Osteocyte (in vitro differentiated cells): ENCODE measurements at places on chromosomes 2 and 18.

DNA sequence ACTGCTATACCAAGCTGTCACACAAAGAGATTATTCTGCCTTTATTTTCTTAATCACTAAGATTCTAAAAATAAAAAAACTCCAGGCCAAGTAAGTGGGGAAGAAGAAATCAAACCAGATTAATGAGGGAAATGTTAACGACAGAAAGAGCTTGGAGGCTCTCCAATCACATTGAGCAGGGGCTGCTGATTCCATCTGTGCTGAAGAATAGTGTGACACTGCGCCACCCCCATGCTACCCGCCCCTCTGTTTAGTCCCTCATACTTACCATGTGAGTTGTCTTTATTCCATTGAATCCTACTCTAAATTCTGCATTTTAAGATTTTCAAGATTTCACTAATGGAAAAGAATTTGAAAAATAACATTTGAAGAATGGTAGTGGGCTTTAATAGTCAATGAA lies 998.0 kb upstream of the CDH2 start:
- no peaks in the 10 kb centered on the region for H3K27me3 ChIP-seq
- no peak for DNase-seq
- no peak overlapping the region for H3K27ac ChIP-seq
- H3K4me1 ChIP-seq, result peaks cover 10% of the 10 kb centered on the region
- no peak overlapping the region for H3K4me3 ChIP-seq

- H3K27ac ChIP-seq, result no peak overlapping the region
- H3K36me3 ChIP-seq, result no peaks in the 10 kb centered on the region
- no peak overlapping the region for H3K4me3 ChIP-seq
- H3K27me3 ChIP-seq, result no peaks in the 10 kb centered on the region
- DNase-seq, result no peak
- peaks cover 25% of the 10 kb centered on the region for H3K4me1 ChIP-seq
Observed at GRCh38 chr2:152430876-152431275, 95.9 kb downstream of the FMNL2 start.

DNA sequence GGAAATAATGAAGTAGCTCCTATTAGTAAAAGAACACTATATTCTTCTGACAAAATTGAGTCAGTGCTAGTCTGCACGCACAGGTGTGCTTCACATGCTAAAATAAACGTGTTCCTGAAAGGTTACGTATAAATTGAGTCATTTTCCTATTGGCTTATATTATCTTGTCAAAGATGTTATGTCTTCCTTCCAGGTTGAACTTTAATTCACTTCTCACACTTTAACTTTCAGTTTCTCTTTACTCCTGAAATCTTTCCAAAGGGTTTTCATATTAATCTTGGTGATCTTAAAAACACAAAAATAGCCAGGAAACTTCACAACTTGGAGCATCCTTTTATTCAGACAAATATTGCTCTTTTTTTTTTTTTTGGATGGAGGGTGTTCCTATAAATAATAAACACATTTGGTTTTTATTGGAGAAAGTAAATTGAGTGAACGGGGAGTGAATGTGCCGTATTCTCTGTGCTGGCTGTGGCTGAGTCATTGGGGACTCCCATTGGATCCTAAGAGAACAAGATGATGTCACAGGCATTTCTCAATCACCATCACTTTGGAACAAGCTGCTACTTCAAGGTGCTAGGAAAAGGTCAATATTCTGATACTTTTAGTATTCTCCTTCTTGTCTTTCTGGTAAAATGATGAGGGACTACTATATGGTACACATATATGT lies 150.2 kb upstream of the SPATS2L start:
- H3K4me3 ChIP-seq, result peak overlapping the region; percentile 78
- peak overlapping the region; percentile 88 for H3K27ac ChIP-seq
- H3K36me3 ChIP-seq, result peaks cover 1% of the 10 kb centered on the region
- DNase-seq, result no peak

- peaks cover 3% of the 10 kb centered on the region for H3K27me3 ChIP-seq
- no peak for DNase-seq
- H3K27ac ChIP-seq, result no peak overlapping the region
- peaks cover 14% of the 10 kb centered on the region for H3K4me1 ChIP-seq
Observed at GRCh38 chr2:1550658-1551316, 137.5 kb downstream of the TPO start.

DNA sequence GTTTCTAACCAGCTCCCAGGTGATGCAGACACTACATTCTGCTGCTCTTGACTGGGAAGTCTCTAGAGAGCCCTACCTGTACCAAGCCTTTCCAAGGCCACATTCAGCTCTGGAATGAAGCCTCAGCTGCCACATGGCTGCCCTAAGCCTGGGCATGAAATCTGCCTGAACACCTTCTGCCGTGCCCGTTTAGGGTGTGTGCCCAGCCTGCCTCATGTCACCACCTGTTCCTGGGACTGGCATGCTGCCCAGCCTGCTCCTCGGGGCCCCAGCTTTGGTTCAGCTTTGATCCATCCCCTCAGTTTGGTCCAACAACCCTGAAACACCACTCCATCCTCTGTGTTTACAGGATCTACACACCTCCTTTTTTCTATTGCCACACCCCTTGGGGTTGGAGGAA lies 210.9 kb downstream of the L3MBTL4 start:
- H3K4me3 ChIP-seq, result no peak overlapping the region
- no peaks in the 10 kb centered on the region for H3K36me3 ChIP-seq
- H3K27me3 ChIP-seq, result no peaks in the 10 kb centered on the region
- no peak for DNase-seq
